Activated T-helper 1 cell treated with Interleukin-2 at 50 U/mL for 16 hours (primary cell): ENCODE measurements at places on chromosomes 3 and 15.

- DNase-seq, result no peak
Measured at GRCh38 chr15:92843814-92844213, 56.3 kb upstream of the CHD2 start.

- no peak for DNase-seq
Measured at GRCh38 chr3:47434849-47435248, 40.9 kb downstream of the SCAP start.

DNA sequence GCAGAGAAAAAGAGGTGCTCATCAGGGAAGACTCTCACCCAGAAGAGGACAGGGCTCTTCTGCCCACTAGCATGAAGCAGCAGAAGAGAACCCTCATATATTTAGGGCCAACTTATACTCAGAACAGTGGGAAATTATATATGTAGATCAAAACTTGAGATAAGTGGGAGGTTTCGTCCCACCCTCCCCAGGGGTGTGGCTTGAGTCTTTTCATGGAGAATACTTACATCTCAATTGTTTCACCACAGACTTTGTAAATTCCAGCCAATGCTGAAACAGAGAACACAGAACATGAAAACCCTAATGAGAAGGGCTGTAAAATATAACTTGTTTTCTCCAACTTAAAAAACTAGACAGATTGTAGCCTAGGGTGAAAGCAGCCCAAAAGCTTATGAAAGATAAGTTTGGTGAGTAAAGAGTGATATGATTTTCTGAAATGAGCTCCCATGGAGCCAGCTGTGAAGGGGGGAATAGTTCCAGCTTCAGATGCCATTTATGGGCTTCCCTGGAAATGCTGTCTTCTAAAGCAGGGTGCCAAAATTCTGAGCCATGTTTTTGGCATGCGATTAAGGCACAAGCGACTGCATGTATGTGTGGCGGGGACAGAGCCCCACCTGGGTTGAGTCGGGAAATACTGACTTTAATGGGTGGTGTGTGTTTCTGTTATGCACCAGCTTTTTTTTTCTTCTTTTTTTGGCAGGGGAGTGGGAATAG is 92.9 kb downstream of the WDR76 start:
- no peak for DNase-seq

DNA sequence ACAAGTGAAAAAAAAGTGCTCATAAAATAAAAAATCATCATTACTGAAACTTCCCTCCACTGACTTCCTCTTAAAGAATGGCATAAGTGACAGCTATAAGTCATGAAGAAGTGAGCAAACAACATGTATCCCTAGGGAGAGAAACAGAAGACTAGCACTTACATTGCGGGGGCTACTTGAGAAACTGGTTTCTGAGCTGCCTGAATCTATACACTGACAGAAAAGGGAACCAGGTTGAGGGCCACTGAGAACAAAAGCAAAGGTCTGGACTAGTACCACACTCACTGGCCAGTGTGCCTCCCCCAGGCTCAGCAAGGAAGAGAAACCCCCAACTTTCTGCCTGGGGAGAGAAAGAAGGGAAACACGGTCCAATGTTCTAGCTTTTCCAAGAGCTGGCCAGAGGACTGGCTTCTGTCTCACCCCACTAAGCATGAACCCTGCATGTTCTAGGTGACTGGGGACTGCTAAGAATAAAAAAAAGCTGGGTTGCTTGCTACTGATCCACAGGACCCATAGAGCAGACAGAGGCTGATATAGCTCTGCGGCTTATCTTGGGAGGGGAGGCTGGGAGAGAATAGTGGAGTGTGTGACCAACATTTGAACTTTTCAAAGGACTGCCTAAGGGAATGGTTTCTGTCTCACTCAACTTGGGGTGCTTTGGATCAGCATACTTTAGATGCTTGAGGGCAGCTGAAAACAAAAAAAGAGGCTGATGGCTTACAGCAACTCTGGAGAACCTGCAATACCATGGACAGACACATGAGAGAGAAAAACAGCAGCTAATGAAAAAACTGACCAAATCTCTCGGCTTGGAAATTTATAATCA is 8.1 kb downstream of the RAD18 start:
- DNase-seq, result no peak

- no peak for DNase-seq
Measured at GRCh38 chr3:50189274-50189673, 2.1 kb upstream of the GNAT1 start.

- DNase-seq, result no peak
Measured at GRCh38 chr3:117842086-117842485, 1132.5 kb downstream of the TUSC7 start.

- no peak for DNase-seq
Measured at GRCh38 chr3:160099834-160100233, 111.2 kb downstream of the IL12A start.

DNA sequence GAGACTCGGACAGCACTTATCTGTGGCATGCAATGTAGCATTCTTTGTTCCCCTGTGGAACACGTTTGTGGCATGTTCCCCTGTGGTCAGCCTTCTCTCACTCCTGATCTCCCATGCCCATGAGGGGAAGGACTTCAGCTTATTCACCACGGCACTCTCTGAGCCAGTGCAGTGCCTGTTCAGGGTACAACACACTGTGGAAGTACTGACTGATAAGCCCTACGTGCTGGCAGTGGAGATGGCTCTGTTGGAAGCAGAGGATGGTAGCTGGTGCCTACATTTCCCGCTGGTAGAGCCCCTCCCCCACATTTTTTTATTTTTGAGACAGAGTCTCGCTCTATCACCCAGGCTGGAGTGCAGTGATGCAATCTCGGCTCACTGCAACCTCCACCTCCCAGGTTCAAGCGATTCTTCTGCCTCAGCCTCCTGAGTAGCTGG is 43.5 kb upstream of the ETV5 start:
- no peak for DNase-seq

- no peak for DNase-seq
Measured at GRCh38 chr3:134339331-134339730, 34.9 kb downstream of the AMOTL2 start.

GRCh38 chr3:179743913-179744312 is 91.1 kb downstream of the USP13 start:
- no peak for DNase-seq

DNA sequence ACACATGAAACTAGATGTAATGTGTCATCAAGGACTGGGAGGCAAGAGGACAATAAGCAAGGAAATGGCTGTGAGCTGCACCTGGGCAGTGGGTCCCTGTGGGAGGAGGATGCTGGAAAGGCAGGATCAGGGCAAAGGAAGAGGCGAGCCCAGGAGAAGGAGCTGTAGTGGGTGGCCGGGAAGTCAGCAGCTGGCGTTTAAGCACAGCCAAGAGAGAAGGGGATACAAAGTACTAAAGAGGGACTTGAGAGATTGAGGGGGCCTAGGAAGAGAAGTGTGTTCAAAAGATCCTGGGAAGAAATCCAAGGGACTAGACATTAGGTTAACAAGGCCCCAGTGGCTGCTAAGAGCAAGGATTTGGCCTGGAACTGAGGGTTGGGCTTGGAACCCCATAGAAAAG is 188.5 kb upstream of the SLC24A5 start:
- DNase-seq, result no peak

- DNase-seq, result no peak
Measured at GRCh38 chr3:5071061-5071460, 51.0 kb upstream of the ARL8B start.

DNA sequence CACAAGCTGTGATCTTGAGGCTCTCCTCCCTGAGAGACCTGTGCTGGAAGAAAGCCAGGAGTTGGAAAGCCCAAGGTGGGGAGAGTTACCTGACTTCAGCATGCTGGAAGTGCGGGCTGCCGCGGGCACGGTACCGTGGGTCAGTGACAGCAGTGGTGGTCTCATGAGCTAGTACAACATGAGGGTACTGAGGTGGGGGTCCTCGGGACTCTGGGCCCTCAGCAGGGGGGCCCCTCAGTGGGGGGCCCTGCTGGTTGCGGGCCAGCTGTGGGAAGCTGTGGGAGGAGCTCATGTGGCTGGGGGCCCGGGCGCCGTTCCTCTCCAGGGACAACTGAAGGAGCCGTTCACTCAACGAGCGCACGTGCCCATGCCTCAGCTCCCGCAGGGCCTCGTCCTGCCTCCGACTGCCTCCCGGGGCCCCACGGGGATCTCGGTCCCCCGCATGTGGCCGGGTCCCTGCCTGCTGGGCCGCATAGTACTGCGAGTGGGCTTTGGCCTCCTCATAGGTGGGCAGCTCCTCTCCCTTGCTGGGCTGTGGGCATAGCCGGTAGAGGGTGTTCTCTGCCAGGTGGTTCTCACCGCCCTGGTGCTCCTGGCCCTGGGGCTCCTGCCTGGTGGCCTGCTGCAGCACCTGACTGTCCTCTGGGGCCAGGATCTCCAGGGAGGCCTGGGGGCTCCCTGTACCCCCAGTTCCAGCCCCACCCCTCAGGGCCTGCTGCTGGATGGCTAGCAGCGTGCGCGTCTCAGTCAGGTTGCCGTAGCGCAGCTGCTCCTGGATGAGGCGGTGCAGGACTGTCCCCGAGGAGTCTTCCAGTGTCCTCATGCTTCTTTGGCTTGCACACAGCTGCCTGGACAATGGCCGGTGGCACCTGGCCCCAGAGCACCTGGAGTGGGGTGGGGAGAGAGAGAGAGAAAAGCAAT is 3.4 kb downstream of the AMOTL2 start:
- no peak for DNase-seq

DNA sequence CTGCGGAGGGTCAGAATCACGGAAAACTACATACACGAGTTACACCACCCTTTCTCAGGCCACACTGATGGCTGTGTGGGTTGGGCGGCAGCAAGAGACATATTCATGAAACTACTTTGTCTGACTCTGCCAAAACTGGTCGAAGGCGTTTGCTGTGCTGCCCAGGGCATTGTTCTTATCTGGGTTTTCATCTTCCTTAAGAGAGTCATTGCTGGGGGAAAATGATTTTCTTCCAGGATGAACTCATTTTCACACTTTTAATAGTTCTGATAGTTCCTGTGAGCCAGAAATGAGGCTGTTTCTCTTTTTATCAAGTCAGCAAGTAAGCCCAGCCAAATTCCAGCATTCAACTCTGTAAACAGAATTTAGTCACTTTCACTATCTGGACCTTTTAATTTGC is 47.6 kb downstream of the TRIM71 start:
- DNase-seq, result no peak

DNA sequence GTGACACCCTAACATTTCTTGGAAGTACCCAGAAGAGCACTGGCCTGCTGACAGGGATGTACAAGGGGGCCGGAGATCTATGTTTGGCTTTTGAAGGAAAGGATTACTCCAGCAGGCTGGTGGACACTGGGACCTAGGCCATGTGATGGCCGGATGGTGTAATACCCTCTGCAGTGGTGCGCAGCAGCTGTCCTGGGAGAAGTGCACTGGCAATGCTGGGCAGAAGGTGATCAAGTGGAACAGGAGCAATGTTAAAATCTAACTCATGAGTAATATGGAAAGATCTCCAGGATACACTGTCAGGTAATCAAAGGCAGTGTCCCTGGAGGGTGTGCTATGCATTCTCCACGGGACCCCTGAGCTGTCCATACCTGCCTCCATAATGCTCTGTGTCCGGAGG is 71.2 kb upstream of the POMGNT2 start:
- DNase-seq, result no peak

GRCh38 chr15:60584355-60584998 is 105.5 kb upstream of the ICE2 start:
- no peak for DNase-seq

DNA sequence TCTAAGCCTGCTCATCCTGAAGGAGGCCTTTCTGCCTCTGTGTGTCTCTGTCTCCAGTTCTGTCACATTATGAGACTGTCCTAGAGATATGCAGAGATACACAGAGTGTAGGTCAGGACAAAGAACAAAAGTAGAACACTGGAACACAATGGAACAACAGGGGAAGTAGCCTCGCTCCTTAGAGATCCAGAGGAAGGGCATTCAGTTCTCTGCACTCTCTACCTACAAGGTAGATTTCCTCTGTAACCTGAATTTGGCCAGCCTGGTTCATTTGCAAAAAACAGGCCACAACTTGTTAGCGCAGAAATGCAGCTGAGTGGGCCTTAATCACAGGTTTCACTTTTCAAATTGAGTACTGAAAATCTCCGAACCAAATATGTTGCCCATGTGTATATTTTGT is 19.4 kb downstream of the NEK10 start:
- DNase-seq, result no peak

- DNase-seq, result no peak
Measured at GRCh38 chr3:100641471-100642032, 32.2 kb downstream of the ADGRG7 start.

DNA sequence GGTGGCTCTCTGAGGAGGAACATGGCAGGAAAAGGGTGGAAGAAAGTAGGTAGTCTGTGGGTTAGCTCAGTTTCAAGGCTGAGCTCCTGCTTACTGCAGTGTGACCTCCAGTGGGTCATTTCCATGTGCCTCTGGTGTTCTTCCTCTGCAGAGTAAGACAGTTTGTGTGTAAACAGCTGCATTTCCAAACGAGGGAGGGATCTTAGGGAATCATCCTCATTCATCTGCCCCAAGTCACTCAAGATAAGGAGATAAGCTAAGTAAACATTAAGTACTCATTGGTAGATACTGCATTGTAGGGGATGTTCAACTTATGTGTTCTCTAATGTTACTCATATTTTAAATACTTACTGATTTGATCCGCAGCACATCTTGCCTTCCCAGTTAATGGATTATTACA is 83.6 kb downstream of the CLSTN2 start:
- no peak for DNase-seq

DNA sequence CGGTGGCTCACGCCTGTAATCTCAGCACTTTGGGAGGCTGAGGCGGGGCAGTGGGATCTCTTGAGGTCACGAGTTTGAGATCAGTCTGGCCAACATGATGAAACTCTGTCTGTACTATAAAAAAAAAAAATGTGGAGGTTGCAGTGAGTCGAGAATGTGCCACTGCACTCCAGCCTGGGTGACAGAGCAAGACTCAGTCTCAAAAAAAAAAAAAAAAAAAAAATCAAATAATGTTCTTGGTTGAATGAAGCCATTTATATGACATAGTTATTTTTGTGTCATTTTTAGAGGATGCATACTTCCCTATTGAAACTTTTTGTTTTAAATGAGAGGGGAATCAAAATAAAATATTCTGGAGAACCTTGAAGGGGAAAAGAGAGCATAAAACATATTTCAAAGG is 3.1 kb downstream of the HMCES start:
- DNase-seq, result no peak

GRCh38 chr3:158419820-158420653 is 151.0 kb upstream of the MLF1 start:
- DNase-seq, result no peak

DNA sequence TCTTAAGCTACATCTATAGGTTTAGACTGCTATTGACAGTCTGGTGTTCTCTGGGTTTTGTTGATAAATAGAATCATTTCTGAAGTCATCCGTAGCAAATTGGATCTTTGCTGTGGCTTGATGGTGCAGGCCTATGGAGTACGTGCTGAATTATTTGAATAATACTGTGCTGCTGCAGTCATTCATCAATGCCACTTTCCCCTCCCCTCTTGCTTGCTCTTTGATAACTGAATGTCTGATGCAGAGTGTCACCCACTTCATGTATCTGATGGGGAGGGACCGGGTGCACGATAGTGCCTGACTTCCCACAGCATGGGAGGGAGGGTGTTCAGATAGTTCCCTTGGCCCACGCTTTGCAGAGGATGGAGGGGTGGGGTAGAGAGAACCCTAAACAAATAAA is 179.9 kb downstream of the AGBL1 start:
- no peak for DNase-seq

DNA sequence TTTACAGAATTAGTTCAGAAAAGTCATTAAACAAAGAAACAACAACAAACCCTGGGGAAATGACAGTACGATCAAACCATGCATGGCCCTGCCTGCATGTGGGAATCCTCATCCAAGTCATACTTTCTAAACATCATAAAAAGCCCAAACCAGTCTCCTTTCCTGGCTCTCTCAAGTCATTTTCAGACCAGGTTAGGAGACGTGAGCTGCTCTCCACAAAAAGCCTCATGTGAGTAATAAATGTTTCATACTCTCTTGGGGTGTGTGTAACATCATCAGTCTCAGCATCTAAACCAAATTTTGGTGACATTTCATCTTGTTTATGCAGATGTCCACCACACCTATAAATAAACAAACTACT is 18.9 kb downstream of the GREM1 start:
- DNase-seq, result no peak
